Diencephalon (tissue), 1 donor: ENCODE measurements at places on chromosomes 2 and 18. TPM values are rescaled to one million over a fixed set of nuclear protein-coding genes. Genes with fewer than 3 reads are reported as not detected.

THSD7B gene
- total RNA-seq: 12.2 TPM

RETSAT gene
- total RNA-seq: 16.4 TPM

ANKRD62 gene
- 0.23 TPM for total RNA-seq

EEF1B2 gene
- 413 TPM for total RNA-seq

DSC3 gene
- total RNA-seq: 0.23 TPM
